ENCODE measurements at places on chromosomes 1 and 21. TPM values are rescaled to one million over a fixed set of nuclear protein-coding genes. Genes with fewer than 3 reads are reported as not detected.

Gene CHIA
- not detected for total RNA-seq

Gene AGT
- not detected for total RNA-seq

Gene SOX13
- 1.3 TPM for total RNA-seq

Gene NUP210L
- 0.04 TPM for total RNA-seq

Gene AMY1A
- not detected for total RNA-seq

Gene BTG3
- 41.2 TPM for total RNA-seq

Gene TTC39A
- total RNA-seq = not detected

Data from activated CD4-positive, alpha-beta T cell treated with anti-CD3 and anti-CD28 coated beads, Interleukin-2, amount 10 ng/mL, durations not matched to agents 7 days and 5 days (primary cell).